ENCODE measurements at places on chromosomes 1 and 21.

GRCh38 chr1:237901299-237901934 is 10.7 kb upstream of the ZP4 start:
- no peak for DNase-seq

DNA sequence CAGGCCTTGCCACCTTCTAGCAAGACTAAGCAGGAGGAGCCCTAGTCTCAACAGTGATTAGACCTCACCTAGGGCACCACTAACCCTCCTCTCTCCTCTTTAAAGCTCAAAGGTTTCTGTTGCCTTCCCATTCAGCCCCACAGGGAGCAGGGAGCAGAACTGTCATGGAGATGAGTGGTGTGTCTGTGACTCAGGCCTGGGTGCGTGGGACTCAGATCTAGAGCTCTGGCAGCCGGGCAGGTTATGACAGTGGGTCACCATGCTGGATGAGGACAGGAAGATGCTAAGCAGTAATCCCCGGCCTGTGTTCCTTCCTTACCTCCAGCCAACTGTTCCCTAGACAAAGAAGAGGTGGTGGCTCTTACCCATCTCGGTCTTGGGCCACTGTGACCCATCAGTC is 60.1 kb upstream of the COA6 start:
- no peak for DNase-seq

GRCh38 chr1:229273507-229274232 is 2.8 kb downstream of the RAB4A start:
- no peak for DNase-seq

- DNase-seq = no peak
Measured at GRCh38 chr1:28893403-28894102, 20.8 kb upstream of the EPB41 start.

- no peak for DNase-seq
Measured at GRCh38 chr1:155640367-155640766, 30.3 kb downstream of the MSTO1 start.

GRCh38 chr1:246160374-246160773 is 346.7 kb downstream of the SMYD3 start:
- no peak for DNase-seq

DNA sequence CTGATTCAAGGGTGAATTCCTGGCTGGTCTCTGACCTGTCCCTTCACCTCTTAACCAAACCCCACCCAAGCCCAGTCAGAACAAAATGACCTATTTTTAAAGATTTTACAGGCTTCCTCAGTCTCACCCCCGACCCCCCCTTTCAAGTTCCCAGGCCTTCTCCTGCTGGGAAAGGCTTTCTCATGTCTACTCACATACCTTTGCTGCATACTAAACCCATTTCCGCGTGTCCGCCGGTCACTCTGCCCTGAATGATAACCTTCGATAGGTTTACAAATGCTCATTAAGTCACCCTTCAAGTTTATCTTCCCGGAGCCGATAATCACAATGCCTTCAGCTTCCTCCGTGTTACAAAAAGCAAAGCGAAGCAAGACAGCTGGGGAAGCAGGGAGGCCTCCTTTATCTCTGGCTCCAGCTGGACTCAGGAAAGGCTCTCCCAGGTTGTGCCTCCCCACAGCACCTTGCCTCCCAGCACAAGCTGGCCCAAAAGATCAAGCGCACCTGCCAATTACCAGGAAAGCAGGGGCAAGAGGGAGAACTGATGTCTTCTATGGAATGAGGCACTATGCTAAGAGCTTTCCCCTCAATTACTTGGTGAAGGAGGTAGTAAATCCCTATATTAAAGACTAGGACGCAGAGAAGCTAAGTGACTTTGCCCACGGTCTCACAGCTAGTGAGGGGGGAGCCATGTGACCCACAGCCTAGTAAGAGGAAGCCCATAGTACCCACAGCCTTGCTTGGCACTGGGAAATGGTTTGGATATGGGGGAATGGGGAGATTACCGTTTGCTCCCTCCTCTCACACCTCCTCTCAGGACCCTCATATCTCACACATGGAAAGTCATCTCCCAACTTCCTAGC is 15.9 kb downstream of the SMIM12 start:
- DNase-seq = no peak

DNA sequence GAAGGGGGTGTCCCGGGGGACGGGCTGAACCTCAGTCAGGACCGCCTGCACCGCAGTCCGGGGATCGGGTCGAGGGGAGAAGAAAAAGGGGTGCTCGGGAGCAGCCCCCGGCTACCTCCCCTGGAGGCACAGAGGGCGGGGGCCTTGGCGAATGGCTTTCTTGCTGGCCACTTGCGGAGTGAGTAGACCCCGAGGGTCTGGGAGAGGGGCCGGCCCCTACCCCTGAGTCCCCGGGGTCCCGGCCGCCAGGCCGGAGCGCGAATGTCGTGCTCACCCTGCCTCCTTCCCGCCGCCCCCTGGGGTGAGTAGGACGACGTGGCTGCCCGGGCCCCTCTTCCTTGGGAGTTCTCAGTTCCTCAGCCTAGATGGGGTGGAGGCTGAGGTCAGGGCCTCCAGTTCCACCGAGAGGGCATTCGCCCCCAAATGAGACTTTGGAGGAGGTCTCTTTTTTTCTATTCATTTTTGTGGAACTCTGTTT is 113.0 kb downstream of the OSBPL9 start:
- DNase-seq = no peak

GRCh38 chr1:93549811-93550210 is 101.9 kb downstream of the FNBP1L start:
- no peak for DNase-seq

- DNase-seq = no peak
Measured at GRCh38 chr1:76950306-76950705, 83.0 kb downstream of the ST6GALNAC5 start.

GRCh38 chr1:163912170-163912884 is 590.6 kb downstream of the NUF2 start:
- no peak for DNase-seq

GRCh38 chr1:178490136-178490535 is 6.6 kb downstream of the CLEC20A start:
- no peak for DNase-seq

- no peak for DNase-seq
Measured at GRCh38 chr21:44996983-44997936, 57.4 kb downstream of the SLX9 start.

DNA sequence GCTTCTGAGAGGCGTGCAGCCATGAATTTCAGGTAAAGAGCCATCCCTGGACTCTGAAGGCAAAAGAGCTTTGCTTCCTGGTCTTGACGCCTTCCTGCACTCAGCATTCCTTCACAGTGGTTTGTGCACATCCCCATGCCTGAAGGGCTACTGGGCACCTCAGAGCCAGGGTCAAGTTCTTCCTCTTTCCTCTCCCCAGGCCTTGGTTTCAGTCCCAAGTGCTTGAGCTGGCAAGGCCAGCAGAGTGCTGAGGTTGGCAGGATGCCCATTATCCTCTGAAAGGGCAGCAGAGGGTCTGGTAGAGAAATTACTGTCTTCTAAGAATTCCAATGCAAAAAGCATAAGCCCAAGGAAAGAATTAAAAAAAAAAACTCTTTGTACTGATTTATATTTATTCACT is 1064.9 kb downstream of the TTLL7 start:
- no peak for DNase-seq
